ENCODE measurements at places on chromosomes 2 and 18. TPM values are rescaled to one million over a fixed set of nuclear protein-coding genes. Genes with fewer than 3 reads are reported as not detected.

Gene TRIM43
- 0.23 TPM for polyA plus RNA-seq

Gene LBX2
- not detected for polyA plus RNA-seq

Gene UGT1A4
- not detected for polyA plus RNA-seq

Gene POTEE
- not detected for polyA plus RNA-seq

Gene SERPINB11
- polyA plus RNA-seq, result not detected

Gene SCYGR3
- not detected for polyA plus RNA-seq

Gene SOX11
- 3.4 TPM for polyA plus RNA-seq

- no peak overlapping the region for H3K4me3 ChIP-seq
- DNase-seq, result no peak
- H3K27ac ChIP-seq, result no peak overlapping the region
- H3K27me3 ChIP-seq, result no peaks in the 10 kb centered on the region
- peaks cover 4% of the 10 kb centered on the region for H3K36me3 ChIP-seq
Observed at GRCh38 chr2:133739039-133739438, 170.8 kb upstream of the NCKAP5 start.

DNA sequence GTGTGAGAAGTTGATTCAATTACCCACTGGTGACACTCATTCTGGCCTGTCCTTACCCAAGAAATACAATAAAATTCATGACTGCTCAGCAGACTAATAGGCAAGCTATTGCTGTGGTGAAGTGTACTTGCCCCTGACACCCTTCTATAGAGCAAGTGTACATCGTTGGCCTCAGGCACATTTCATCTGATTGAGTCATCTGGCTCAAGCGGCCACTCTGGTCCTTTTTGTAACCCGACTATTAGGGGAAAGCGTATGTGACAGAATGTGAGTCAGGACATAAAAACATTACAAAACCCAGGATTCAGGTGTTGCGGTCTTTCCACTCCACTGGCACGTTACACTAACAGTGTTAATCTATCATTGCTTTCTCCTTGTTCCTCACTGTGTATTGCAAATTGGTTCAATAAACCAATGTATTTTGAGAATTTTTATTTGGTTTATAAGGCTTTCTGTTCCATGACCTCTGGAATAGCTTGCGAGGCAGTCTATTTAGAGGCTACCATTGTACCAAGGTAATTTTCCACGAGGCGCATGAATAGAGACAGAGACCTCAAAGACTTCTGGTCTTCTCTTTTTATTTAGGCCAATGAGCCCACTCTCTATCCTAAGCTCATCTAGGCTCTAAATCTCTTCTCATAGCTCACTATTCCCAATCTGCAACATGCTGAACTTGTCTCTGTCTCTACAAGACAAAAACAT lies 10.2 kb upstream of the TTC32 start:
- H3K4me1 ChIP-seq, result no peaks in the 10 kb centered on the region
- H3K4me3 ChIP-seq, result no peak overlapping the region
- no peaks in the 10 kb centered on the region for H3K27me3 ChIP-seq
- no peak for DNase-seq

- peak; percentile 84 for DNase-seq
- peak overlapping the region; percentile 51 for H3K4me3 ChIP-seq
- H3K27me3 ChIP-seq, result peaks cover 70% of the 10 kb centered on the region
- no peaks in the 10 kb centered on the region for H3K36me3 ChIP-seq
Observed at GRCh38 chr2:95076705-95077529, 44.7 kb downstream of the MRPS5 start.

DNA sequence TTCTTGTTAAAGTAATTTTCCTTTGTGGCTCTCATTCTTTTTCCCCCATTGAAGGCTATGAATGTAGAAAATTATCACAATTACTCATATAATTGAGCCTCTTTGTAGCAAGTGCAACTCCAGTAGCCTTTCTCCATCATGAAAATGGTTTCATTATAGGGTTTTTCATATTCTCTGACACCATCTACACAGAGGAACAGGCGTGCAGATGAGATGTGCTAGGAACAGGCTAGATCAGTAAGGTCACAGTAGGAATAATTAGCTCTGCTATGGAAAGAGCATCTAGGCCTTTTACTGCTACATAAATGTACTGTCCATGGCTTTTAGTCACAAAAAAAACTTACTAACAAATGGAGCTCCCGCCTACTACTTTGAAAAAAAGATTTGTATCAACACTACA lies 12.6 kb upstream of the DLX1 start:
- no peaks in the 10 kb centered on the region for H3K36me3 ChIP-seq
- peaks cover 4% of the 10 kb centered on the region for H3K4me1 ChIP-seq
- no peak overlapping the region for H3K4me3 ChIP-seq
- no peaks in the 10 kb centered on the region for H3K27me3 ChIP-seq

DNA sequence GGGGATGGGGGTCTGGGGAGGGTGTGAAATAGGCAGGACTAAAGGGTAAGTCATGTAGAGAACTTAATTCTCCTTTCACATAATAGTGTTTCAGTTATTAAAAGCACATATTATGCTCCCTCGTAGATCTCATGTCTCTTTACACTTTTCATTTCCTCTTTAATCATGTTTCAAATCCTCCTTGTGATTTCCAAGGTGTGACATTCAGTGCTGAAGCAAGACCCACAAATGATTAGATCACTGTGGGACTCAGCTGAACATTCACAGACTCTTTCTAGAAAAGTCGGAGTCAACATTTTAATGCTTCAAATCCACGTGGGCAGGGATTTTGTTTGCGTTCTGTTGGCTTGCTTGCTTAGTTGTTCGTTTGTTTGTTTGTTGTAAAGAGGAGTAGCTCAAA lies 34.7 kb upstream of the CALCRL start:
- H3K27ac ChIP-seq, result no peak overlapping the region
- H3K4me3 ChIP-seq, result no peak overlapping the region
- DNase-seq, result no peak
- H3K4me1 ChIP-seq, result no peaks in the 10 kb centered on the region
- no peaks in the 10 kb centered on the region for H3K27me3 ChIP-seq
